ENCODE measurements at places on chromosomes 3 and 15.

GRCh38 chr3:5232570-5232969 is 45.1 kb downstream of the EDEM1 start:
- no peak for DNase-seq

DNA sequence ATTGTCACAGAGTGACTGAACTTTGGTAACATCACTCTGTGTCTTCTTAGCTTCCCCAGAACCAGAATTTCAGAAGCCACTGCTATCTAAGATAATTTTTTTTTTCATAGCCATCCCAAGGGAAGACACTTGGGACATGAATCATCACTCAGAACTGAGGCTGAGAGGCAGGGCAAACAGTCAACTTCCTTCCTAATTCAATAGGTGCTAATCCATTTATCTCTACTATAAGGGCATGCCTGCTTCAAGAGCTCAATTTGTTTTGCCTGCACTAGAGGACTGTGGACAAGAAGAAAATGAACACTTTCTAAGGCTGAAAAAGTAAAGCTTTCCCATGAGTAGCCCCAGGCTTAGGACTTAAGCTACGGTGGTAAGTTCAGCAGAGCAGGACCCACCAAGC is 56.7 kb upstream of the MYRIP start:
- DNase-seq = no peak

GRCh38 chr3:114756506-114757279 is 390.4 kb downstream of the ZBTB20 start:
- DNase-seq = no peak

DNA sequence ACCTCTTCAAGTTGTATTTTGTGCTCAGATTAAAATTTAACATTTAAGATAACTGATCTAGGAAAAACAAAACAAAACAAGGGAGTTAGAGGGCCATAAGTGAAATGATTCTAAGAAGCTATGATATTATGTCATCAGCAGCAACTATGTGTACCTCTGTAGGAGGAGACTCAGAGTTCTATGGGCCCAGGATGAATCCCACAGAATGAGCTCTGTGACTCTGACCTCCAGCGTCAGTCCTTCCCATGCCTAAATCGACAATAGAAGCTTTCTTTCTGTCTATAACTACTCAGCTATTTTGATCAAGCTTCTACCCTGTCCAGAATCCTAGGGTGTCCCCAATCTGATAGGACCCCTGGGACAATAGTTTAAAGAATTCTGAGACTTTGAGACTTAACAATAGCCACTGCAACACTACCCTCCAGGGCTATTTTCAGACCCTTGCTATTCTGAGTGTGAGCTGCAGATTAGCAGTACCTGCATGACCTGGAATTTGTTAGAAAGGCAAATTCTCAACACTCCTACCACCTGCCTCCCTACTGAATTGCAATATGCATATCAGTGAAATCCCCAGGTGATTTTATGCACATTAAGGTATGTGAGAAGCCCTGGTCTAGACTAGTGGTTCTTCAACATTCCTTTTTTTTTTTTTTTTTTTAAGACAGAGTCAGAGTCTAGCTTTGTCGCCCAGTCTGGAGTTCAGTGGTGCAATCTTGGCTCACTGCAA is 66.7 kb downstream of the ARHGAP31 start:
- no peak for DNase-seq

DNA sequence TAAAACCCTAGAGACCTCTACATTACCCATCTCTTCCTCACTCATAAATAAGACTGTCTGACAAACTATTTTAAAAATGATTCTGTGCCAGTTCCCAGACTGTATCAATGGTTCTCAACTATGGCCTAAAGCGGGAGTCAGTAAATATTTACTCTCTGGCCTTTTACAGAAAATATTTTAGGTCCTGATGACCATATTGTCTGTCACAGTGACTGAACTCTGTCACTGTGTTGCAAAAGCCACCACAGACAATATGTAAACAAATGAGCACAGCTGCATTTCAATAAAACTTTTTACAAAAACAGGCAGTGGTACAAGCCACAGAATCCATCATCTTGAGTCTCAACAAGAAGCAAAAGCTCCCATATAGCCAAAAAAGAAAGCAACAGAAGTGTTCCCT is 45.4 kb downstream of the PLOD2 start:
- DNase-seq = no peak

DNA sequence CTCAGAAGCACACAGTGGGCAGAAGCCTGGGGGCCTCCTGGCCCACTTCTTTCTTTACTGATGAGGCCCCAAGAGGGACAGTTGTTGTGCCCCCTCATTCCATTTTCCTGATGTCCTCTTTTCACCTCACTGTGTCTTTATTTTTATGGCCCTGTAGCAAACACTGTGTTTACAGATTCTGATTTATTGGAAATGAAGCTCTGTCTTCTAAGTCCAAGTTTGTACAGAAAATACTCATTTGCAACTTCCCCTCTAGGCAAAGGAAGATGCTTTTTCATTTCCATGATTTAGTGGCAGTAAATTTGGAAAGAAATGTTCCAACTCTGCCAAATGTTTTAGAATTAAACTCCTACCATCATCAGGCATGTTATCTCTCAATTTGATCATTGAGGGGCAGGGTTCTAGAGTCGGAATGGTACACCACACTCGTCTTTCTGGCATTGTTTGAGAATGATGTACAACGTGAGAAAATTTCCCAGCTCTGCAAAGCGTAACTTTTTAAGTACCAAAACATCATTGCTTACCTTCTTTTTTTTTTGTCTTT is 129.7 kb downstream of the ARNT2 start:
- no peak for DNase-seq

DNA sequence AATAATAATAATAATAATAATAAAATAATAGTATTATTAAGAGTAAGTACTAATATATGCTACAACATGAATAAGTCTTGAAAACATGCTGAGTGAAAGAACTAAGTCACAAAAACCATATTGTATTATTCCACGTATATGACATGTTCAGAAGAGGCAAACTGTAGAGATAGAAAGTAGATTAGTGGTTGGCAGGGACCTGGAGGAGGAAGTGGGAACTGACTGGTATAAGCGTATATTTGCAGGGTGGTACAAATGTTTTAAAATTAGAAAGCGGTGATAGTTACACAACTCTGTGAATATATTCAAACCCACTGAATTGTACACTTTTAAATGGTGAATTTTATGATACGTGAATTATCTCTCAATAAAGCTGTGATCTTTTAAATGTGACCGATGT is 32.8 kb downstream of the LRRK1 start:
- no peak for DNase-seq

- no peak for DNase-seq
Measured at GRCh38 chr15:85954586-85954985, 125.1 kb upstream of the AGBL1 start.

DNA sequence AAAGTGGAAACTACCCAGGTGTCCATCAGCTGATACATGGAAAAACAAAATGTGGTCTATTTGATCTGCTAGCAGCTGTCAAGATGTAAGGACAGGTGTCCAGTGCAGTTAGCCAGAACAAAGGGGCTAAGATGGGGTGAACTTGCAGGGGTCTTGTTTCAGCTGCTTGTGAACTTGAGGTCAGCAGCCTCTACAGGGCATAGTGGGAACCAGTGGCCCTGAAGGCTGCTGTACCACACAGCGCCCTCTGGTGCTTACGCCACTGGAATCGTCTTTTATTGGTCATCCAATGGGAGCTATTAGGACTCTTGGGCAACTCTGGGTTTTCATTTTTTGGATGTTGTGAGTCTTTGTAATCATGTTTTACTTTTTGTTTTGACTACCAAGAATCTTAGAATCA is 62.2 kb upstream of the CTSH start:
- DNase-seq = no peak

GRCh38 chr3:149085828-149086231 is 503 bp downstream of the HLTF start:
- DNase-seq = no peak

GRCh38 chr3:41193794-41194539 is 5.3 kb upstream of the CTNNB1 start:
- DNase-seq = no peak
